ENCODE measurements at places on chromosomes 16 and 17. TPM values are rescaled to one million over a fixed set of nuclear protein-coding genes. Genes with fewer than 3 reads are reported as not detected.

CA7 gene
- not detected for total RNA-seq

CSH2 gene
- not detected for total RNA-seq

ZNF624 gene
- total RNA-seq = 1.7 TPM

HBA1 gene
- not detected for total RNA-seq

FAM20A gene
- total RNA-seq = not detected

KLHDC4 gene
- total RNA-seq = 50.5 TPM

GRAPL gene
- total RNA-seq = not detected

METTL23 gene
- total RNA-seq = 59.1 TPM

SRL gene
- 0.06 TPM for total RNA-seq

CRHR1 gene
- 0.07 TPM for total RNA-seq

Data from A549 treated with Mapracorat at 1 μM for 4 hours (cell line).